ENCODE measurements at places on chromosomes 13 and 19.

- DNase-seq = no peak
These were observed 66.3 kb upstream of the RFXAP start for GRCh38 chr13:36752673-36753072.

GRCh38 chr13:66995203-66995611 is 234.9 kb downstream of the PCDH9 start:
- DNase-seq = no peak

DNA sequence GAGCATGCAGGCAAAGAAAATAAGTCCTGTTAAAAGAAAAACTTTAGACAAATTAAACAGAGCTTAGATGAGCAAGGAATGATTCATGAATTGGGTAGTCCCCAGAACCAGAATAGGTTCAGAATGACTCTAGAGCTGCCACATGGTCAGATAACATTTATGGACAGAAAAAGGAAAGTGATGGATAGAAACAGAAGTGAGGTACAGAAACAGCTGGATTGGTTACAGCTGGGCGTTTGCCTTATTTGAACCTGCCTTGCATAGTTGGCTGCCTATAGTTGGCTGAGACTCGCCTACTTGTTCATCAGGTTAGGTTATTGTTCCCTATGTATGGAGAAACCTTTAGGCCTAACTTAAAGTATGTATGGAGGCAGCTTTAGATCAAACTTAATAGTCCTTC is 35.4 kb downstream of the WDFY2 start:
- no peak for DNase-seq

DNA sequence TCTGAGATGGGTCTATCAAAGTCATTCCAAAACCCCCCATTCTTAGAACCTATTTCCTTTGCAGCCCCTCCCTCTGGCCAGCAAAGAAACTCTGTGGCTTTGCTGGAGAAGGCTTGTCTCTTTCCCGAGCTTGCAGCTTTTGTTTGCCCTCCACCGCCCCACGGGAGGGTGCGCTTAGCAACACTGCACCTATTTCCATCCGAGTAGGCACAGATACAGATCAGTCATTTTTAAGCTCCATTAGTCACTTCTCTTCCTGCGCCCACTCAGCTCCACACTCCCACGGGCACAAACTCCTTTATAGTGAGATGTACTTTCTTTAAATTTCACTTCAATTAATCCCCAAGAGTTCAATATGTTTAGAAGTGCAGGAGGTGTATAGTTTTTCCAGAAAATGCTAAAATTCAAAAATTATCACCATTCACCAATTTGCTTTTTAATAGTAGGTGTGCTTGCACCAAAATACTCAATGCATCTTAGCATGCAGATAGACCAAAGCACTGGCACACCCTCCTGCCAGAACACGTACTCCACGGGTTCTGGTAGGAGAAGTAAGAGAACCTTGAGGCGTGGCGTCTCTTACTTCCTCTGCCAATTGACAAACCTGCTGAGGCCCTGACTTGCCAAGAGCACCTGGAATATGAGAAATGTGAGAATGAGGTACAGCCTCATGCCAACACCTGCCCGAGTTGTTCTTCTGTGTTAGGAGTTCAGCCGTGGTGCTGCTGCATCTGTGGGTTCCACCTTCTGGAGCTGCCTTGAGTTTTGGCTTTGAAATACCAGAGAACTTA is 183.7 kb downstream of the TEX29 start:
- DNase-seq = no peak

DNA sequence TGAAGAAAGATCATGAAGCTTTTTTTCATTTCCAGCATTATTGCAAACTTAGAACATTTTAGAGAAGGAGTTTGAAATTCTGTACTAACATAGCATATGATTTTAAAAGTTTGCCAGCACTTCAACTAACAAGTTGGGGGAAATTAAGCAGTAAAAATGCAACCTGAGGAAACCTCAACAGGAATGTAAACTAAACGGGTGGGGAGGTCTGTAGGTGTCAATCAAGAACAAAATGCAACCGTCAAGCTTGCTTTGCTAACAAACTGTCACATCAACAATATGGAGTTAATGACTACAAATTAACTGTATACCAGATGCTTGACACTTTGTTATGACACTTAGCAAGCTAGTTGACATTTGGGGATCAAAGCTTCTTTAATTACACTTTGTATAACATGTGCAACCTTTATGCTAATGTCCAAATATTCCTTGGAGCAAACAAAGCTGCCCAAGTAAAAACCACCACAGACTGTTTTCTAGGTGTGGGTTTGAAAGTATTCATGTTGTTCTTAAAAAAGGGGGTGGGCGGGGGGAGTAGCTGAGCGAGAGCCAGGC is 52.1 kb downstream of the DACH1 start:
- DNase-seq = no peak

- no peak for DNase-seq
These were observed 1142.4 kb upstream of the MIR17HG start for GRCh38 chr13:90205081-90205480.

- no peak for DNase-seq
These were observed 1.4 kb downstream of the CERS4 start for GRCh38 chr19:8210421-8211101.

GRCh38 chr13:44808185-44808584 is 181.1 kb downstream of the NUFIP1 start:
- DNase-seq = no peak

- no peak for DNase-seq
These were observed 1.6 kb downstream of the FUT6 start for GRCh38 chr19:5837761-5838352.

DNA sequence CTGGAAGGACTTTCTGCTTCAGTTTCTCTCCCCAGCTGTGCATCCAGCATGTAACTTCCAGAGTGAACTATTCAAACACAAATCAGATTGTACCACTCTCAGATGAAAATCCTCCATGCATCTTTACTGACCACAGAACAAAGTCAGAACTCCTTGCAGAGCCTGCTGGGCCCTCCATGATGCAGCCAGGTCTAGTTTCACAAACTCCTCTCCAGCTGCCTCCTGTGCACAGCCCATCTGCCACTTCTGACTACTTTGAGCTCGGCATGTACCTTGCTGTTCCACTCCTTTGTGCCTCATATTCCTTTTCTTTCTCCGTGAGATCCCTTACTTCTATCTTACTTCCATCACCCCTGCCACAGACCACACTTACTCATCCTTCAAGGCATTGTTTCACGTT is 31.4 kb downstream of the NALCN start:
- DNase-seq = no peak

DNA sequence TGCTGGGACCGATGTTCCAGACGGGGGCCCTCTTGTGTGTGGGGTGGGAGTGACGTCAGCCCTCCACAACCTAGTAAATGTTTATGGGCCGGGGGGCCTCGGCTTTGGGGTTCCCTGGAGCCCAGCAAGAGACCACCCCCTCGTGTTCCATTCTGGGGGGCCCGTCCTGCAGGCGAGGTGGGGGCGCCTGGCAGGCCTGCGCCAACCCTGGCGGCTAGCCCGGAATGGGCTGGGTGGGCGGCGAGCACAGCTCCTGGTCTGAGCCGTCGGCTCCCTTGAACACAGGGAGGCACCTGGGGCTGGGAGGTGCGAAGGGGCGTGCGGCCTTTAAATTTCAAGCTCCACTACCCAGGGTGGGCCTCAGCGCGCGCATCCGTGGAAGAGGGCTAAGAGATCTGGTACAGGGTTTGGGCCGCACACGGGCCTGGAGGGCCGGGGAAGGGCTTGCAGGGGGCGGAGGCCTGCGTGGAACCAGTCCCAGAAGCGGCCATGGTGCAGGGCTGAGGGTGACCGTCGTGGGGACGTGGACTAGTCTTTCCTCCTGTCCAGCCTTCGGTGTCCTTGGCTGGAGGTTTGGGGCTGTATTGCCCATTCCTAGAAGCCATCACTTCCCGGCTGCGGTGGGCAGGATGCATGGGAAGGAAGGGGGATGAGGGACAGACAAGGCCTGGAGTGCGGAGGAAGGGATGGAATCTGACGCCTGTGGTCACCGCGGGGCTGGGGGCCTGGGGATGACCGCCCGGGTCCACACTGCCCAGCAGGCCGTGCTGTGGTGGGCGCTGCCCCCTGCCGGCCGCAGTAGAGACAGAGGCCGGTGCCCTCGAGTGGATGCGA is 11.4 kb downstream of the NDUFA11 start:
- DNase-seq = no peak

DNA sequence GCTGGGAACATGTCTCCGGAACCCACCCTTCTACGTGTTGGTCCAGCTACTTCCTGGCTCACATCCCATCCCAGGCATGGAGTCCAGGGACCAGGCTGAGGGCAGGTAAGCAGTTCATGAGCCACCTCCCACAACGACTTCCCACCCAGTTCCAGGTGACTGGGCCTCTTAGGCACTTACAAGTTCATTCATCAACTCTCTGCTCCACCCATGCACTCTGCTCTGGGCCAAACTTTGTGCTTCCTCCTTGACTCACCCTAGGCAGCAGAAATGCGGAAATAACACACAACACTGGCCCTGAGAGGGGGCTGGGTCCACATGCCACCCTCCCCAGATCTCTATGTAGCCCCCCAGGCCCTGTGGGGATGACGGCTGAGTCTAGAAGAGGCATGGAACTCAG is 20.5 kb downstream of the IQCN start:
- no peak for DNase-seq

- no peak for DNase-seq
These were observed 50.5 kb downstream of the STARD13 start for GRCh38 chr13:33235078-33235477.

DNA sequence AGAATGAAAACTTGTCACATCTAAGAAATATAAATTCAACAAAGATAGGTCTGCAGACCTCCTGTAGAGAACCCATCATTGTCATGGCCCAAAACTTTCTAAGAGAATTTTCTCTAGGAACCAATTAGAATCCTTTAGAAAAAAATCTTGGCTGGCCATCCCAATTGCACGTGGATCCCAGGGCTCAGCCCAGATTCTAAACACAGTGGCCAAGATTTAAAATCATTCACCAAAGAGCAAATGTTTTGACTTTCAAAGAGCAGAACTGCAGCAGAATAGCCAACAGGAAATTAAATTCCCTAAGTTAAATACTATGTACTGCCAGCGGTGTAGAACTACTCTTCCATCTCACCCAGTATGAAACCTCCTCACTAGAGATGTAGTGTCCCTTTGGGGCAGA is 21.3 kb downstream of the IPO5 start:
- no peak for DNase-seq

DNA sequence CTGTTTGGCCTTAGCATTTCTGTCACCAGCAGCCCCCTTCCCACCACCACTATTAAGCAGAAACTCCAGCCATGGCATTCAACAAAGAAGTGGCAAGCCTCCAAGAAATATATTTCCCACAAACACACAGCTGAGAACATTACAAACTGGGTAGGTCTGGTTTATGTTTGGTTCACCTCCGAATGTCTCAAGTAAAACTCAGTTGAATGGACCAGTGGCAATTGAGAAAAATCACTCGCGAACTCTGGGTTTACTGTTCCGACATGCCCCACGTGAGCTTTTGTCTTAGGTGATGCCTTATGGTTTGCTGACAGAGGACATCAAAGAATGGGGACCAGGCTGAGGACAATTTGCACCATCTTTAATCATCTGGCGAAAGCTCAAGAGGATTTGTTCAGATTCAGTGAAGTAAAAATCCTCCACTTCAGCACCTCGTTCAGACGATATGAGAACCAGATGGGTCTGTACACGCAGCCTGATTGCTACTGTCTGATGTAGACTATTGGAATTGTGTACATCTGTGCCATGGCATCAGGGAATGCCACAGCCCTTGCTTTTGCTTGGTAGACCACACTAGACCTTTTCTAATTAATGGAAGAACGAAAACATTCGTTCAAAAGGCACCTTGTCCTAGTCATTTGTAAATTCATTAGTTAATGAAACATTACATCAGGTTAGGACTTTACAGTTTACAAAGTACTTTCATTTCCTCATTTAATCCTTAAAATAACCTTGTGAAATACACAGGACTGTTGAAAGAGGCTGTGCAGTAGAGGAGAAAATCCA is 59.4 kb downstream of the SLC10A2 start:
- no peak for DNase-seq

DNA sequence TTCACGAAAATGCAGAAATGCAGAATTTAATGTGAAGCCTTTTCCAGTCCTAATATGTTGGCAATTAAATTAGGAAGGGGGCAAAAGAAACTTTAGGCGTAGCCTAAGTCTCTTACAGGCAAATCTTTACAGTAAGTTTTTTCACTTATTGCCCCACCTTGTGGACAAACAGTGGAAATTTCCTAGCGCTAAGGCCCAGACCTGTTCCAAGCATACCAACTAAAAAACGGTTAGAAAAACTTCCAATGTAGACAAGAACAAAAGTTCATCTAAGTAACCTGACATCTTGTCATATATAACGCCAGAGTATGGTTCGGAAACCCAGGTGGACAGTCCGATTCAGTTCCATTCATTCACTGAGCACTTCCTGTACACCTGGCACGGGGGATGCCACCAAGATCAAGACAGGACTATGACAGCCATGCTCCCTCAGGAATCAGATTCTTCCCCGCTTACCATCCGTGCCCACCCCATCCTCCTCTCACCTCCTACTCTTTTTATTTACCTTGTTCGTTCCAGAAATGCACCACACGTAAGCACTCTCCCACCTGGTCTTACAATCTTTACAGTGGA is 4.9 kb downstream of the ZAR1L start:
- DNase-seq = no peak

- no peak for DNase-seq
These were observed 11.9 kb downstream of the LRFN1 start for GRCh38 chr19:39308531-39309304.

GRCh38 chr13:48233046-48233888 is at the start of gene ITM2B:
Gene ITM2B, plus strand, starts transcription at chr13:48233206. Its CDS starts 155 bp downstream, at chr13:48233361.
- DNase-seq = peak; percentile 62

- DNase-seq = no peak
These were observed 72.5 kb upstream of the MRI1 start for GRCh38 chr19:13691569-13692435.

DNA sequence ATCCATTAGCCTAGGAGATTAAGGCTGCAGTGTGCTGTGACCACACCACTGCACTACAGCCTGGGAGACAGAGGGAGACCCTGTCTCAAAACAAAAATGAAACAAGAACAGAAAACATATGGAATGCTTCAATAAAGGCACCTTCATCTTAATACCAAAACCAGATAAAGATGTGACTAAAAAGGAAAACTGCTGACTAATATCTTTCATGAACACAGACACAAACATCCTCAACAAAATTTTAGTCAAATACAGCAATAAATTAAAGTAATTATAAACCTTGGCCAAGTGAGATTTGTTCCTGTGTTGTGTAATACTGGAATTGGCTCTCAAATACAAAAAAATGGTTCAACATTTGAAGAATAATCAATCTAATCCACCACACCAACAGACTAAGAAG is 103.5 kb downstream of the PRR20E start:
- DNase-seq = no peak
